Left kidney (tissue), 8 donors: ENCODE measurements at places on chromosomes 16 and 17. TPM values are rescaled to one million over a fixed set of nuclear protein-coding genes. Genes with fewer than 3 reads are reported as not detected.

FOXL1 gene
- 13.9 TPM for polyA plus RNA-seq

GRCh38 chr17:14296166-14296910 lies 4.5 kb upstream of the HS3ST3B1 start:
- no peak for DNase-seq

GRCh38 chr17:44774271-44775135 lies 15.7 kb downstream of the ADAM11 start:
- peak; percentile 82 for DNase-seq

DNA sequence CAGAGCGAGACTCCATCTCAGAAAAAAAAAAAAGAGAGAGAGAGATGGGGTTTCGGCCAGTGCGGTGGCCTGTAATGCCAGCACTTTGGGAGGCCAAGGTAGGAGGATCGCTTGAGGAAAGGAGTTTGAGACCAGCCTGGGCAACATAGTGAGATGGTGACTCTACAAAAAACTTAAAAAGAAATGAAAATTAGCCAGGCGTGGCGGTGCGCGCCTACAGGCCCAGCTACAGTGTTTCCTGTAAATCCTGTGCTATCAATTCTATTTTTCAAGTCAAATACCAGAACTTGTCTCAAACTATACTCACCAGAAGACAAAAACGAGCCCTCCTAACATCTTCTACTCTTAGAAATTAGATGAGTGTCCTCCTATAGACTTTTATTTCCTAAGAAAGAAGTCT lies 19.3 kb downstream of the UBE2O start:
- no peak for DNase-seq

- no peak for DNase-seq
Measured at GRCh38 chr16:50836121-50836621, 94.3 kb downstream of the CYLD start.

- DNase-seq = peak; percentile 46
Measured at GRCh38 chr17:64773836-64774761, 112.0 kb upstream of the SMURF2 start.

DNA sequence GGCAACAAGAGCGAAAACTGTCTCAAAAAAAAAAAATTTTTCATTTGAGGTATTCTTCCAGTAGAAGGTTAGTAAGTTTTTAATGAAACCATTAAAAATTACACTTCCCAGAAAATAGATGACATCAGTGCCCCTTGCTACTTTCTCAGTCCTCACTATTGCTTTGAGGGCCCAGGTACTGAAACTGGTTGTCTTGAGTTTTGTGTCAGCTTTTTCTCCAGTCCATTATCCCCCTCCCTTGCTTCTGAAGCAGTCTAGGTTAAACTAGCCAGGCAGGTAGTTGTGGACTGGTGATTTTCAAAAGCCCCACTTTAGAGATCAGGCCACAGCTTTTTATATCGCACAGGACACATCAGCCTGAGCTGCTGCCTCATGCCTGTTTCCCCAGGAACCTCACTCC lies 10.9 kb downstream of the SMCR8 start:
- no peak for DNase-seq

MON1B gene
- polyA plus RNA-seq = 28.0 TPM

ZG16B gene
- polyA plus RNA-seq = 0.48 TPM

DNA sequence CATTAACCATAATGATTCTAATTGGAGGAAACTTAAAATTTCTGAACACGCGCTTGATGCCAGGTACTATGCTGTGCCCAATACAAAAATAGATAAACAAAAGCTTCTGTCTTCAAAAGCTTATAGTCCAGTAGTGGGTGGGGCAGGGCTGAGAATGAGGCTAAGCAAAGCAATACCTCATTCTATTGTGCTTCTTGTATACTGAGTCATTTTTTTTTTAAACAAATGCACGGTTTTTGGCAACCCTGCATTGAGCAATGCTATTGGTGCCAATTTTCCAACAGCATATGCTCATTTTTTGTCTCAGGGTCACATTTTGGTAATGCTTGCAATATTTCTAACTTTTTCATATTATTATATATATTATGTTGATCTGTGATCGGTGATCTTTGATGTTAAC lies 34.7 kb upstream of the HNF1B start:
- DNase-seq = no peak

DNA sequence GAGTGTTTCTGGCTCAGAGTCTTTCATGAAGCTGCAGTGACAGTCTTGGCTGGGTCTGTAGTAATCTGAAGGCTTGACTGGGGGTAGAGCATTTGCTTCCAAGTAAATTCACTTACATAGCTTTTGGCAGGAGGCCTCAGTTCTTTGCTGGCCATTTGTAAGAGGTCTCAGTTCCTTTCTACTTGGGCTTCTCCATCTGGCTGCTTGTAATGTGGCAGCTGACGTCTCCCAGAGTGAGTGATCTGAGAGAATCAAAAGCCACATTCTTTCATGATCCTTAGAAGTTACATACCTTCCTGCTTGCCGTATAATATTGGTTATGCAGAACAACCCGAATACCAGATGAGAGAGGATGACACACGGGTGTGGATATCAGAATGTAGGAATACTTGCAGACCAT lies 39.8 kb downstream of the NF1 start:
- DNase-seq = no peak

AATF gene
- polyA plus RNA-seq = 47.7 TPM

CTRB1 gene
- polyA plus RNA-seq = 0.18 TPM

C1QTNF1 gene
- polyA plus RNA-seq = 1.9 TPM

- DNase-seq = no peak
Measured at GRCh38 chr17:51770027-51770759, 388.3 kb downstream of the CA10 start.

DNA sequence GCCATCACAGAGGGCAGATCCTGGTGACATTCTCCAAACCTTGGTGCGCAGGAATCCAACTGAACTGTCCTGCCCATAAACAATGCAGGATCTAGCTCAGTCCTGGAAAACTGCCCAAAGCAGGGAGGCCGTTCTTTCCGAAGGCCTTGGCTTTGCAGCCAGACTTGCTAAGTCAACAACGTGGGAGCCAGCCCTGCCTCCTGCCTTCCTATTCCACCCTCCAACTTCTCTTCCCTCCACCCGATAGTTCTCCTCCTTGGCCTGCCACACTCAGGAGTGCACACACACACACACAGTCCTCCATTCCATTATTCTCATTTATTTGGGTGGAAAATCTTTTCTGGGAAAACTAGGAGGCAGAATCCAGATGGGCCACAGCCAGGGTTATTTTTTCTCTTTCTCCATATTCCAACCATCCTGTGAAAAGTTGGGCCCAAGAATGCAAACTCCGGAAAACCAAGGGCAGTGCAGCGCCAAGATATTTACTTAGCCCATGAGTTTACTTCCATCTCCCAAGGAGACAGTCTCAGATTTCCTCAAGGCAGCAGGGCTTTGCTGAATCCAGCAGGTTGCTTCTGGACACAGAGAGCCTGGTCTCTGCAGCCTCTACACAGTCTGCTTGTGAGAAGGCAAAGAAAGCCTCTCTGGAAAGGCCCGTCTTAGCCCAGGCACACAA lies 15.8 kb downstream of the COPRS start:
- no peak for DNase-seq

DNA sequence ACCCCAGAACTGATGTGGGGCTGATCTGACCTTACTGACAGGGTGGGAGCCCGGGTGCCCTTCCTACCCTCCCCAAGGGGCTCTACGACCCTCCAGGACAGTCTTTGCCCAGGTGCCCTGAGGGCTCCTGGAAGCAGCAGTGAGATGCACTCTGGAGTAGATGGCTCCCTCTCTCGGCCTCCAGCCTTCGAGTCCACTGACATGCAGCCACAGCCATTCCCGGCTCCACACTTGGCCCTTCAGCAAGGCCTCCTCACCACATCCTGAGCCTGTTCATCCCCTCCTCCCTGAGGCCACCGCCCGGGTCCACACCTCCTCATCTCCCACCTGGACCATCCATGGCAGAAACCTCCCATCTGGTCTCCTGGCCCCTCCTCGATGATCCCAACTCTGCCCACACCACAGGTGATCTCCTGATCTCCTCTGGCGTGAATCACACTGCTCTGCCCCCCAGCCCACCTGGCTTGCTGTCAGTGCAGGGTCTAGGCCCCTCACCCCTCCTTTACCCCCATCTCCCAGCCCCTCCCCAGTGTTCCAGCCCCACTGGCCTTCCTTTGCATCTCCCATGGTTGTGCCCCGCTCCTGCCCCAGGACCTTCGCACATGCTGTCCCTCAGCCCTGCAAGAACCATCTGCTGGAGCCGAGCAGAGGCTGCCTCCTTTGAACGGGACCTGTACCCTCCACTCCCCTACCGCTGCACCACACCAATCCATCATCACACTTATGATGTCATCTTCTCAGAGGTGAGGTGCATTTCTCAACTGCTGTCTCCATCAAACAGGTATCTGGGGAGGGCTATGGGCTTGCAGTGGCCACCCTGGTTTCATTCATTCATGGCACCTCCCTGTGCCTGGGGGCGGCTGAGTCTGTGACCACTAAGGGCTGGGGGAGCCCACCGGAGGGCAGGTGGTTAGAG lies 44.7 kb downstream of the SOCS1 start:
- DNase-seq = no peak
